Forelimb muscle (tissue), 1 donor: ENCODE measurements at places on chromosomes 4 and X. TPM values are rescaled to one million over a fixed set of nuclear protein-coding genes. Genes with fewer than 3 reads are reported as not detected.

GRCh38 chr4:158161551-158162354 is 11.1 kb downstream of the GASK1B start:
- no peak for DNase-seq

DNA sequence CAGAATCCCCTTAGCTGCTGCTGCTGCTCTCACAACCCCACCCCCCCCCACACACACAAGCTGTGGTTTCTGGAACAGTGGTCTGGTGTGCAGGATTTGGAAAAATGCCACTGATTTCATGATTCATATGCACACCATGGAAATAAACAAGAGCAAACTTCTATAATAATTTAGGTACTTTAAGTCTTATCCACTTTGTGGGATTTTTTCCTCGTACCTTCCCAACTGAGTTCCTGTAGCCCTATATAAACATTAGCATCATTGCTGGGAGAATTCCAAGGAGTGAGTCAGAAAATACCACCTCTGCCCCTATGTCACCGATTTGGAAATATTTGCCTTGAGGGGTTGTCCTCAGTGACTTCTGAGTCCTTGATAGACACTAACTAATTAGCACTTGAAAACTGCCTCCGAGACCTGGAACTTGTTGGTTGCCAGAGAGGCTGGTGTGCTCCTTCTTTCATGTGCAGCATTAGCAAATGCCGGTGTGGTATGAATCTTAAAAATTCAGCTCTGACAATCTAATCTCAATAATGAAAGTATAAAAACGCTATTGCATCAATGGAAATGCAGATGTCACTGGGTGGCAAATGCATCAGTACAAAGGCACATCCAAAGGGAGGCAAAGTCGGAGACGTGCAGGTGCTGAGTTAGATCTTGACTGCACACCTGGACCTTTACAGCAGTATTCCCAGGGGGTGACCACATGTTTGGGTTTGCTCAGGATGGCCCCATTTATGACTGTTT is 61.8 kb downstream of the CPE start:
- DNase-seq: no peak

DNA sequence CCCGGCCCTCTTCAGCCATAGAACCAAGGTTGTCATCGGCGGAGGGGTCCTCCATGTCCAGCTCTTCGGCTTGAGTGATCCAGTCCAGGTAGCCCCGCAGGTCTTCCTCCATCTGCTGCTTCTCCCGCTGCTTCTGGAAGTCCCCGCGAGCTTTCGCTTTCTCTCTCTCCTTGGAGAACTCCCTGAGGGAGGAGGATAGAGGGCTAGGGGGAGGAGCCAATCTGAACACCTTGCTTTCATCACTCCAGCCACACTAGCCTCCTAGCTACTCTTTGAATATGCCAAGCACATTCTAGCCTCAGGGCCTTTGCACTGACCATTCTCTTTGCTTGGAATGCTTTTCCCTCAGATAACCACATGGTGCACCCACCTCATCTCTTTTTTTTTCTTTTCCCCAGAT is 6.2 kb downstream of the CACNA1F start:
- DNase-seq: no peak

The MUC7 gene
- polyA plus RNA-seq: not detected

GRCh38 chrX:34880656-34881055 is 61.9 kb upstream of the FAM47B start:
- DNase-seq: no peak

DNA sequence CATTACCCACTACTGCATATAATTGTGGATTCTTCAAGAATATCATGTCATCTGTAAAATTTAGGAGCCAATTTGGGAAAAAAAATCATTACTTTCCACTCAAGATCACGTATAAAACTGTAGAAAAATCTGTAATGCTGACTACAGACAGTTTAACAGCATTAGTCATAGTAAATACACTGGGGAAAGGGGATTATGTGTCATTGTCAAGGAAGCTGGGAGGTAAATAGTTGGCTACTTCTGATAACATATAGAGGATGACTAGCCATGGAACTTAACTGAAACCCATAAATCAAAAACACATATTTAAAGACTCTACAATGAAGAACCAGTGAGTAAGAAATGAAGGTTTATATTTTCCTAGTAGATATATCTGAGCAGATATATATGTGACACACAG is 1666.4 kb upstream of the IGFBP7 start:
- no peak for DNase-seq

The RNF4 gene
- 34.0 TPM for polyA plus RNA-seq

DNA sequence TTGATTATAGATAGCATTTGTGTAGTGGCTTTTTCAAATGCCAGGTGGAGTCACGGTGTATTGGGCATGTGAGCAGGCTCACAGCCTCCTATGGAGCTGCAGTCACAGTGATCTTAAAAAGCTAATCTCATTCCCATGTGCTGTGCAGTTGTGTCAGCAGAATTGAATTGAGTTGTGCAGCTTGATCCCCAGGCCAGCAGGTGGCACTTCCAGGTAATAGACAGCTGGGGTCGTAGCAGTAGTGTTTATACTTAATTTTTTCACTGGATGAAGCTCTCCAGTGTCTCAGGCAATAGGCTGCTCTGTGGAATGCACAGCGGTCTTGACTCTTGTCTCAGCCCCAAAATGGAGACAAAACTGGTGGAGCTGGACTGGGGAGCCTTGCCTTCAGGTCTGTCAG is 1028.1 kb downstream of the SH3BGRL start:
- no peak for DNase-seq

DNA sequence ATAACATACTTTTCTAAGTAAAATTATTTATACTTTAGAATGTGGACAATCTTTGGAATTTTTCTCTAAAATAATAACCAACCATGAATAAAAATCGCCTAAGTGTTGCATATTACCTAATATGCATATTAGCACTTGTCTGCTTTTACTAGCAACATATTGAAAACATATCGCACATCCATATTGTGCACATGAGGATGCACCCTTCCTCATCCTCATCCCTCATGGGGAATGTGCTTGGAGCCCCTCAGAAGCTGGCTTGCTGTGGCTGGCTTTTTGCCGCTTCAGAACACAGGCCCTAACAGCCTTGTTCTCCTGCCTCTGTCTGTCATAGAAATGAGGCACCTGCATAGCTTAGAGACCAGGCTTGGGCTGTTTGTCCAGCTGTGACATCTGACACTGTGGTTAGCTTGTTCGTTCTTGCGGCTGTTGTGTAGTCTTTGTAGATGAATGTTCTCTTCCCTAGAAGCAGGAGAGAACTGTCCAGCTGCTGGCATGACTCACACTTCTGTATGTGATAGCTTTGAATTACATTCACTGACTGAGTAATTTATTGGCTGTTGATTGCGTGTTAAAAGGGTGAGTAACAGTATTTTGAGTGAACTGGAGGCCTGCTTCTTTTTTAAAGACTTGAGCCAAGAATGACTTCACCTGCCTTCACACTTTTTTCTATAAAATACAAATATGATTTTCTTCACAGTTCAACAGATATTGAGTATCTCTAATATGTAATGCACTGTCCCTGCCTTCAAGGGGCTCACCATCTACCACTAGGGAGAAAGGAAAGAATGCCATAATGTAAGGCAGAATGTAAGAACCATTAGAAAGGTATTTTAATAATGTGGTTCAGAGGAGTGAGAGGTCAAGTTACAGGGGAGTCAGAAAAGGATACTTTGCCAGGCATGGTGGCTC is 81.9 kb downstream of the HMGB2 start:
- no peak for DNase-seq

DNA sequence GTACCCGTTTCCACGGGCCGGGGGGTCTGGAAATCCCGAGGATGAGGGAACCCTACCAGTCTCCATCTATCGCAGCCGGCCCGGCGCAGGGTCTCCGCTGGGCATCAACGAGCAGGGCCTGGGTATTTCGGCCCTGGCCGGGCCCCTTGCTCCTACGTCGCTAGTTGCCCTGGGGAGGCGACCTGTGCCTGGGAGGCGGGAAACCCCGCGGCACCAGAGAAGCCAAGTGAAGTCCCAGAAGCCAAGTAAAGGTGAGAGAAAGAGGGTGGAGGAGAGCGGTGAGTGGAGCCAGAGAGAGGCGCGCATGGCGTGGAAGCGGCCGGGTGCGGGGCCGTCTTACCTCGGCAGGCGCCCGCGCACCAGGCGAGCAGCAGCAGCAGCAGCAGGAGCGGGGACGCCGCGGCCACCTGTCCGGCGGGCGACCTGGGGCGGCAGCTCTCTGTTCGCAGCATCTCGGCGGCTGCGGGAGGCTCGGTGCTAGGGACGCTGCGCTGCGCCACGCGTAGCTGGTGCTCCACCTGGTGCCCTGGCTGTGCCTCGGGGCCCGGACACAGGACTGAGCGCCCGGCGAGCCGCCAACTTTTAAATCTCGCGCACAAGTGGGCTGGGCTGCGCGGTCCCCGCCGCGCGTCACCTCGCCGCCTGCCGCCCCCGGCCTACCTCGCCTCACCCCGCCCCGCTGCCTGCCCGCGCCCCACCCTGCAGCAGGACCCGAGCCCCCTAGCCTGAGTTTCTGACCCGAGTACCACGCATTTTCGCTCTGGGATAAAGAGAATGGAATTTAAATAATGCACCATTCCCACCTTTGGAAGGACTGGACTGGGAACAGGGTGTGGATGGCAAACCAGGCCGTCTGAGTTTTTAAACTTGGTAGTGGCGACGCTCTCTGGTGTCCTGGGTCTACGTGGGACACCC is at the start of gene NMU:
NMU (minus strand) TSS at position 558 of the 915 bp plus-strand sequence; CDS start at position 452, 106 bp downstream.
- no peak for DNase-seq

The SLIT2 gene
- polyA plus RNA-seq: 8.6 TPM

- DNase-seq: no peak
Measured at GRCh38 chrX:30572004-30572403, 5.6 kb downstream of the TASL start.

GRCh38 chr4:17066236-17066635 is 167.8 kb upstream of the LDB2 start:
- no peak for DNase-seq
